ENCODE measurements at places on chromosomes 7 and 10. TPM values are rescaled to one million over a fixed set of nuclear protein-coding genes. Genes with fewer than 3 reads are reported as not detected.

The PRSS37 gene
- 54.7 TPM for polyA plus RNA-seq

The CCDC136 gene
- 564 TPM for polyA plus RNA-seq

The WDR91 gene
- polyA plus RNA-seq = 29.5 TPM

The FAM131B gene
- polyA plus RNA-seq = 1.2 TPM

The TRIM50 gene
- polyA plus RNA-seq = 10.8 TPM

The MMD2 gene
- 20.4 TPM for polyA plus RNA-seq

The CC2D2B gene
- 16.5 TPM for polyA plus RNA-seq

The CALN1 gene
- polyA plus RNA-seq = 6.2 TPM

GRCh38 chr7:32170838-32171237, 100.6 kb upstream of the PDE1C start:
- DNase-seq = no peak

DNA sequence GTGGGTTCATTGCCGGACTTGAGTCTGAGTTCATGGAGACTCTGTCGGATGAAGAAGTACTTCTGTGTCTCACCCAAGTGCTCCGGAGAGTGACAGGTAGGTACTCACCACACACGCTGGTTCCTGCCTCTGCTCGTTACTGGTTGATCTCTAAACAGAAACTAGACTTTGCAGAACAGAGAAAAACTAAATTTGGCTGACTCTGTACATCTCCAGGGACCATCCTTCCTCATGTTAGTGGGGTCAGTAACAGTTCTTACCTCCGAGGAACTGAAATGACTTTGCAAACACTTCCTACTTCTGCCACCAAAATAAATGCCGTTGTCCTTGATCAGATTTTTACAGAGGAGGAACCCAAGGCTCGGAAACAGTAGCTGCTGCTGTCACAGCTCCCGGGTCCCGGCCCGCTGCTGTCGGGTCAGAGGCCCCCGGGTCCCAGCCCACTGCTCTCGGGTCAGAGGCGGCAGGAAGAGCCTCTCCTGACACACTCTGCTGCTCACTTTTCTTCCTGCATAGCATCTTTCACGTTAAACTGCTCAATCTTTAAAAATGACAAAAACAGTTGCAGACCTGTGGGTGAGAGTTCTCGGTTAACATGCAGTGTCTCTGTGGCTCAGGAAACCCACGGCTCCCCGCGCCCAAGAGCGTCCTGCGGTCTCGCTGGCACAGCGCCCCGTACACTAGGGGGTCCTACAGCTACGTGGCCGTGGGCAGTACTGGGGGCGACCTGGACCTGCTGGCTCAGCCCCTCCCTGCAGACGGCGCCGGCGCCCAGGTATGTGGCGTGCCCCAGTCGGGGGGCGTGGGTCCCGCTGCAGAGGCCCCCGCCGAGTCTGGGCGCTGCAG, 4.8 kb upstream of the MTG1 start:
- DNase-seq = no peak

DNA sequence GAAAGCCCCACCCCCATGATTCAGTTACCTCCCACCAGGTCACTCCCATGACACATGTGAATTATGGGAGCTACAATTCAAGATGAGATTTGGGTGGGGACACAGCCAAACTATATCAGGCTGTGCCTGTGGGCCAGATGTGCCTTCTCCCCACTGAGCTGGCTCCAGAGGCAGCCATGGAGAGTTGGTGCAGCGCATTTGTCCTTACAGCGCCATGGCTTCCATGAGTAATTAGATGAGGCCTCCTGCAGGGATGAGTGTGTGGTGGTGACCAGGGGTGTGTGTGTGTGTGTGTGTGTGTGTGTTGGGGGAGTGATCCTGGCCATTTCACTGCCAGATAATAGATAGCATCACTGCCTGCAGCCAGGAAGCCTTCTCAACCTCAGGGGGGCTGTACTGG, 94.6 kb downstream of the FANK1 start:
- DNase-seq = no peak

DNA sequence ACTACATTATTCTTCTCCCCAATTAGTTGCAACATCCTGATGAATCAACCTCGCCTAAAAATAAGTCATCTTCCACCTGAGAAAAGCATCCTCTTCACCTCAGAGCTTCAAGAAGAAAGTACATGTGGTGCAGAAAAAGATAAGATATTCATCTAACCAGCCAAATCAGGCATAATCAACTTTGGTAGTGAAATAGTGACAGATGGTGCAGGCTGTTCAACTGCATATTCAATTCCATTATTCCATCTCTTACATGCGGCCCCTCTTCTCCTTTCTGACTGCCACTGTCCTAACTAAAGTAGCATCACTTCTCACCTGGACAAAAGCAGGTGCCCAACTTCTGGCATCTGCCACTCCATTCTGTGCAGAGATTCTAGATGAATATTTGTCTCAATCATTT, 148.4 kb upstream of the STEAP1 start:
- DNase-seq = no peak

DNA sequence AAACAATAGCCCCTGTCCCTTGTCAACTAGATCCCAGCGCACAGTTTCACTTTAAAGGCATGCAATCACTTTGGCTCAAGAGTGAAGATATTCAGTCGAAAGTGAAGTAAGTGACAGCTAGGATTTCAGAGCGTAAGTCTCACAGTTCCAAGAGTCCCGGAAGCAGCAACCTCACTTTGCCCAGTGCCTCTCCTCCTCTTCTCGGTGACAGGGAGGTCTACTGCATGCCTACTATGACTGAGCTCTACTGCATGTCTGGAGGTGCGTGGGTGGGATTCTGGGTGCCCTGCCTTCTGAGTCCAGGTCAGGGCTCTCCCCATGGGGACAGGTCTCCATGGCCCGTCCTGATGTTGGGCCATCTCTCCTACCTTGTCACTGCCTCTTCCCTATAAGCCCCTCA, 17.0 kb downstream of the PRKCQ start:
- no peak for DNase-seq

DNA sequence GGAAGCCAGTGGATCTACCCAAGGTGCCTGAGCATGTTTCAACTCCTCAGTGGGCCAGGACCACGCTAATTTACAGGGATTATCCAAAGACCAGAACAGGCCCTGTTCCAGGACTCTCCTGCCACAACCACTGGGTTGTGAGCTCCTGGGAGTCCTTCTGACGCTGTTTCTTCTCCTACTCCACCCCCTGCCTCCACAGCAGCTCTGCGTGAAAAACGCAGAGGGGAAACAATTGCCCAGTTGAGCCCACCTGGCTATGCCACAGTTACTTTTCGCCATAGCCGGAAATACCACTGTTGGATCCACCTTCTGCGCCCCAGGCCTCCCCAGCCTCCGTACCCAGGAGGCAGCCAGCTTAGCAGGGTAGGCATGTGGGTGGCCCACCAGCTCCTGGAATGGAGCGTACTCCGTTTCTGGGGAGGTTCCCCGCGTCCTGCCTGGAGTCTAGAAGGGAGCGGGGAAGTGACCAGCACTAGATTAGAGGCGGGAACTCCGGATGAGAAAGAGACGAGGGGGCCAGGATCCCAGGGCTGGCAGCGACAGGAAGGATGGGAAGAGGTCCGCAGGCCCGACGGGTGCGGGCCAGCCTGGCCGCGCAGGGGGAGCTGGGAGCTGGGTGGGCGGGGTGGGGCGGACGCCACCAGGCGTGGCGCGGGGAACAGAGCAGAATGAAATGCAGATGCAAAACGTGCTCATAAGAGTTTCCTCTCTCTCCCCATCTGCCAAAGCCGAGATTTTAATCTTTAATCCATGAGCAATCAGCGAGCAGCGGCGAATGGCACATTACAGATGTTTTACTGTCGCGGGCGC, 32.1 kb upstream of the PAX2 start:
- DNase-seq = no peak

All from testis (tissue), 5 donors.